DMS79 (cell line): ENCODE measurements at places on chromosomes 5 and 9.

- DNase-seq = no peak
Observed at GRCh38 chr5:126972062-126972895, 58.1 kb downstream of the MARCHF3 start.

GRCh38 chr9:110059461-110059860 lies 148.5 kb downstream of the C9orf152 start:
- no peak for DNase-seq

GRCh38 chr9:745761-746380 lies 95.6 kb upstream of the DMRT1 start:
- DNase-seq = no peak

- DNase-seq = no peak
Observed at GRCh38 chr5:175691761-175692160, 33.9 kb downstream of the HRH2 start.

- no peak for DNase-seq
Observed at GRCh38 chr5:113574417-113574816, 60.9 kb downstream of the YTHDC2 start.

- no peak for DNase-seq
Observed at GRCh38 chr9:125987420-125987819, 240.2 kb downstream of the PBX3 start.

DNA sequence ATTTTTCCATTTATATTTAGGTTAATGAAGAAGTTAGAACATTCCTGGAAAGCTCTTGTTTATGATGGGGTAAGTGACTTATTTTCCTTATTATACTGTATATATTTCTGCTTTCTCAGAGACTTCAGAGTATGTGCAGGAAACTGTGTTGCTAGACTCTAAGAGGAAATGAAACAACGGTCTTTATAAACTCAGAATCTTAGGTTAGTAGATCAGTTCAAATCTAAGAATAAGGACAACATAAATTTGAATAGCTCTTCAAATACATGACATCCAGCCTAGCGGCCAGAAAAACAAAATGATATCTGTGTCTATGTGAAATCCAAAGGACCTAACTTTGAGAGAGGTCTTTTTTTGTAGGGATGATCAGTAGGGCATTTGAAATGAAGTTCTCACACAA lies 94.3 kb downstream of the PRKACG start:
- no peak for DNase-seq

GRCh38 chr5:37730896-37731455 lies 108.9 kb downstream of the GDNF start:
- DNase-seq = no peak

DNA sequence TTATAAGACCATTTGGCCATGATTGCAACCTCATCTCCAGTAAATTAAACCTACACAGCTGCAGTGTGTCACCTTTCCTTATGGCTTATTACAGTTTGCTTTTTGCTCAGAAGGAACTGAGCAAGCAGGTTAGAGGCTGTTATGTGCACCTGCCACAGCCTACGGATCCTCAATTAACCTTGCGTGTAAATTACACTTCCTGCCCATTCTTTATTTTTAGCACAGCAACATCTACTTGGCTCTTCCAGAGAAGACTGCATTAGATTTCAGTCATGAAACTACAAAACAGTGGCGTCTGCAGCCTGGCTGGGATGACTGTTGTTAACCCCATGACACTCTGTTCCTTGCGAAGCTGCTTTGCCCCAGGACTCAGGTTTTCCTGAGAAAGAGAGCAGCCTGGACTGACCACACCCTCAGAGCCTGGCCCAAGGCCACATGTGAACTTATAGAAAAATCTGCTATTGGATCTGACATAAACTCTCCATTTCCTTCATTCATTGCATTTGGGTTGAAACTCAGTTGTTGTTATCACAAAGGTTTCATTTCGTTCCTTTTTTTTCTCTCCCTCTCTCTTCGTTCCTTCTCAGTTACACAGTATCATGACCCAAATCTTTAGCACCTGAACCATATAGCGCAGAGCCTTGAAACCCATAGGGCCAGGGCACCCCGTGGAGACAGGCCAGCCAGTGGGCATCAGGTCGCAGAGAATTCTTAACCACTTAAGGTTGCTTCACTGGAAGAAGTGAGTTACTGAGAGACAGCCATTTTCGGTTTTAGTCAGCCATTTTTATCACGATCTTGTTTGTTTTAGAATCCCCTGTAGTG lies 138.6 kb downstream of the PALM2AKAP2 start:
- no peak for DNase-seq

DNA sequence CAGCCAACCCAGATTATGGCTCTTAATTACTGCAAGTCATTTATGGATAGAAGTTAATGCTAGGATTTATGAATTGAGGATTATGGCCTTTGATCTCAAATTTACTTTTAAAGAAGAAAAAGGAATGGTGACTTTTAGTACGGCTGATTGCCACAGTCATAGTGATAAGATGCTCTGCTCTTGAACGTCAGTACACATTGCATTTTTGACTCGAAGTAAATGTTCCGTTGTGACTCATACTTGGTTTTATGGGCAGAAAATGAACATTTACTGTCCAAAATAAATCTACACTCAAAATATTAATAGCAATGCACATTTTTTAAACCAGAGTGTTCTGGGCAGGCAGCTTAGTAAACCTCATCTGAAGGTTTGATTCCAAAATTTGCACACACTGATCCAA lies 830 bp downstream of the ADAMTSL1 start:
- DNase-seq = no peak

- no peak for DNase-seq
Observed at GRCh38 chr5:42806701-42807262, 4.9 kb downstream of the SELENOP start.

DNA sequence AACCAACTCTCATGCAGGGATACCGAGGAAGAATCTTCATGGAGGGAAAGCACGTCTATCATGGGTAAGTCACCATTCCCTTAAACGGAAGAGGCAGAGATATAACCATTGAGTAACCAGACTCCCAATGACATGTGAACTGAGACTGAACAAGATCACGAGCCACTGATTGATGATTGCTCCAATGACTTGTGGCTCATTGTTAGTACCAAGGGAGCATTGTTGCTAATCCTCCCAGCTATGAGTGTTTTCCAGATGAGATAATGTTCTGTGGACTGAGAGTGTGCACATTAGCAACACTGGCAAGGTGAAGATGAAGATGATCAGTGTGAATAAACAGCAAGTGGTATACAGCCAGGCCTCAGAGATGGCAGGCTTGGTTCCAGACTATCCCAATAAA lies 219.2 kb upstream of the MAP3K1 start:
- DNase-seq = no peak
